ENCODE measurements at places on chromosomes 11 and 22.

DNA sequence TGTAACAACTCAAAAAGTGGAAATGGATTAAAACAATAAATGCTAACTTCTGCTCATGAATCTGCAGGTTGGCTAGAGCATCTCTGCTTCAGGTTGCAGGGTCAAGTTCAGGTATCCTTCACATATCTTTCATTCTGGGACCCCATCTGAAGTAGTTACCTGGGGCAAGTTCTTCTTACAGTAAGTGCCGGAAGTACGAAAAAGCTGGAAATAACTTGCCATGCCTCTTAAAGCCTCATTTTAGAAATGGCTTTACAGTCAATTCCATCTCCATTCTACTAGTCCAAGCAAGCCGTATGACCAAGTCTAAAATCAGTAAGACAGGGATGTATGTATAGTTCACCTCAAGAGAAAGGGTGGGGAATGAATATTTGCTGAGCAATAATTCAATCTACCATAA is 93.7 kb downstream of the FCHSD2 start:
- no peak for DNase-seq

- no peak for DNase-seq
Observed at GRCh38 chr22:20186183-20186870, 35.5 kb upstream of the CCDC188 start.

- no peak for DNase-seq
Observed at GRCh38 chr11:19366992-19367709, 126.4 kb upstream of the E2F8 start.

DNA sequence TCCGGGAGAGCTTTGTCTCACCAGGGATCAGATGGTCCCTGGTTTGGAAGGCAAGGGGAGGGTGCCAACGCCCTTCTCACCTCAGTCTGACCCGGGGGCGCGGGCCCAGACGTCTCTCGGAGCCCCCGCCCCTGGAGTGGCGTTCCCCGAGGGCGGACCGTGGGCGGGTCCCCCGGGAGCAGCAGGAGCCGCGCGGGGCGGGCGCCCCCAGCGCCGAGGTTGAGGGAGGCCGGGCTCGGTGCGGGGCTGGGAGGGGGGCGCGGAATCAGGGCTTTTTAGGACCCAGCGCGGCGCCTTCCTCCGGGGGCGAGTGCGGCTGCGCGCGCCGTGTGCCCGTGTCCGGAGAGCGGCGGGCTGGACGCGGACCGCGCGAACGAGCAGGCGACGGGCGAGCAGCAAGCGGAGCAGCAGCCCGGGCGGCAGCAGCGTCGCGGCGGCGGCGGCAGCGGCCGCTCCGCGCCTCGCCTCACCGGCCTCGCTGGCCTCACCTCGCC is at the start of gene KCNC1:
TSS of gene KCNC1 (plus strand) at position 364 of the 494 bp plus-strand sequence. CDS start 1,222 bp downstream, outside the sequence.
- DNase-seq = no peak

DNA sequence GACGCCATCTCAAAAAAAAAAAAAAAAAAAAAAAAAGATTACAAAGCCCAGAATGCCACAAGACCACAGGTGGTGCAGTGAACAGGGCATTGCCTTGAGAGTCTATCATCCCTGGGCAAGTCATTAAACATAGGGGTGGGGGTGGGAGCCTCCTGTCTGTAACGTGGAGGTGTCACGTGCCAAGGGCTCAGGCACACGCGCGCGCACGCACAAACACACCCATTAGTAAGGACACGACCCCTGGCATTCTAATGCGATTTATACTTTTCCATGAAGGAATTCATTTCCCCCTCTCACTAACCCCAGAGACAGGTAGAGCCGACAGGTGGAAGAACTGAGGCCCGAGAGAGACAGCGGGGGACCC is 5.8 kb upstream of the GCAT start:
- DNase-seq = no peak

DNA sequence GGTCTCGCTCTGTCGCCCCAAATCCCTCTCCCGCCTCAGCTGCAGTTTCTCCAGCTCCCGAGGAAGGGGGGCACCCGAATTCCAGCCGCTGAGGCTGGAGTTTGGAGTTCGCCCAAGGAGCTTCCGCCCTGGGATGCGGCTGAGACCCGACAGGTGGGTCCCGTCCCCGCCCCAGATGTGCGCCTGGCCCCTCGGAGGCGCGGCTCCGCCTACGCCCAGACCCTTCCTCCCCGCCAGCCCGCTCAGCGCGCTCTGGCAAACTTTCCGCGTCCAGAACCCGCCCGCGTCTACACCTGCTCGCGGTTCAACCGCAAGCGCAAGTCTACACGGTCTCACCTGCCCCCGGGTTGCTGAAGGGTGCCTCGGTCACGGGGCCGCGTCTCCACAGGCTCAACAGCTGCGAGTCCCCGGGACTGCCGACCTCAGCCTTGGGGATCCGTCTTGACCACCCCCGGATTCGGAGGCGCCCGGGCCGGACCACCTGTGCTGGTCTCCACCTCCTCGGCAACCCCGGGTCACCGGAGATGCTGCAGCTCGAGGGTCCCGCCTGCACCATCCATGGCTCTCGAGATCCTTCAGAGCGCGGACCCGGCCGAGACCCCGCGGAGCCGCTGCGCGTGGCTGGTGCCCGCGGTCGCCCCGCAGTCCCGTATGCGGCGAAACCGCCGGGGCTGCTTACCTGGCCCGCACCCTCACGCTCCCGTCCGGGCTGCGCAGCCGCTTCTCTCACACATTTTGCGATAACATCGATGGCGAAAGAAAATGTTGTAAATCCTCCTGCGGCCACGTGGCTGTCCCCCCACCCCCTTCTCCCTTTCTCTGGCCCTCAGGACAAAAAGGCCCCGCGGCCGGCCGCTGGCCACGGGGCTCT is 63.6 kb downstream of the NFAM1 start:
- DNase-seq = peak; percentile 40

DNA sequence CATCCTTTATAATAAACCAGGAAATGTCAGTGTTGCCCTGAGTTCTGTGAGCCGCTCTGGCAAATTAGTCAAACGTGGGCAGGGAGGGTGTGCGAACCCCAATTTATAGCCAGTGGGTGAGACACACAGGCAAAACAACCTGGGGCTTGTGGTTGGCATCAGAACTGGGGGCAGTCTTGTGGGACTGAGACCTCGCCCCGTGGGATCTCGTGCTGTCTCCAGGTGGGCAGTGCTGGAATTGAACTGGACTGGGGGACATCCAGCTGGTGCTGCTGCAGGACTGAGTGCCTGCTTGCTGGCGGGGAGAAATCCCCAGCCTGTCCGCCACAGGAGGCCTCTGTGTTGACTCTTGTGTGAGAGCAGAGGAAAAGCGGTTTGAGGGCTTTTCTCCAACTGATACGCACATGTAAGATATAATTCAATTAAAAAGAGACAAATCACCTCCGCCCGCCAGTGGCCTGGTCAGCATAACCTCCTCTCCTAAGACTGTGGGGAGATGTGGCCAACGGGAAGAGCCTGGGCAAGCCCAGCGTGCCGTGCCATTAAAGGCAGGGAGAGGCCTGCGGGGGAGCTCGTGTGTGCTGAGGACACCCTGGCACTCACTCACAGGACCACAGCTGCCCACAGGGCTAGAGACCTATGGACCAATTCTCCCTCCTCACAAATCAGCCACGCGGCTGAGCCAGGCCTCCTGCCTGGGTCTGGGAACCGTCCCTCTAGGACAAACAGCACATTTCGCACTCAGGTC is 18.4 kb downstream of the SULT4A1 start:
- DNase-seq = no peak

GRCh38 chr11:95922536-95923438 is 1.1 kb downstream of the MTMR2 start:
- no peak for DNase-seq

DNA sequence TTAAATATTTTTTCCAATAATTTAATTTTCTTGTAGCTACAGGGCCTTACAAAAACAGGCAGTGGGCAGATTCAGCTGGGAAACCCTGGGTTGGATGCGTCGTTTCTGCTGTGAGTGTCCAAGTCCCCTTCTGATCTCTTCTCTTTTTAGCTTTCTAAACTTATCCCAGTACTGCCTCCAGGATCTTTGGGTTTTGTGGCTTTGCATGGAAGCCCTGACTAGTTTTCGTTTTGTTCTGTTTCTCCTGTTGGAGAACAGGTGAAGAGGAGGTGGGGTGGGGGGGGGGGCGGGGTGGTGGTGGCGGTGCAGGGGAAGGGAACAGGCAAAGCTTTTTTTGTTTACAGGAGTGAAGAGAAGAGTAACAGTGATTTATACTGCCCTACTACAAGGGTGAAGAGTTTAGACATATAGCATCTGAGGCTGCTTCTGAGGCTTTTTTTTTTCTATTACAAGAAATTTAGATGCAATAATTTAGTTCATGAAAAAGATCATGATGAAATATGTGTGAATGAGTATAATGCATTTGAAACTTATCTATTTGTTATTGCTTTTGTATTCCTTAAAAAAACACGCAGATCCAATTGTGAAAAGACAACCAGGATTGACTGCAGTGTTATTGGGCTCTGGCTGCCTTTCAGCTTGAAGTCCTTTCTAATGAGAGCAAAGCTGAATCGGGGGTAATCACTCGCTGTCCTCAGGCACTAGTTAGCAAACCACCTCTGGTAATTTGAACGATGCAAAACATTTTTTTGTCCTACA is 142.9 kb downstream of the NCAM1 start:
- DNase-seq = no peak

DNA sequence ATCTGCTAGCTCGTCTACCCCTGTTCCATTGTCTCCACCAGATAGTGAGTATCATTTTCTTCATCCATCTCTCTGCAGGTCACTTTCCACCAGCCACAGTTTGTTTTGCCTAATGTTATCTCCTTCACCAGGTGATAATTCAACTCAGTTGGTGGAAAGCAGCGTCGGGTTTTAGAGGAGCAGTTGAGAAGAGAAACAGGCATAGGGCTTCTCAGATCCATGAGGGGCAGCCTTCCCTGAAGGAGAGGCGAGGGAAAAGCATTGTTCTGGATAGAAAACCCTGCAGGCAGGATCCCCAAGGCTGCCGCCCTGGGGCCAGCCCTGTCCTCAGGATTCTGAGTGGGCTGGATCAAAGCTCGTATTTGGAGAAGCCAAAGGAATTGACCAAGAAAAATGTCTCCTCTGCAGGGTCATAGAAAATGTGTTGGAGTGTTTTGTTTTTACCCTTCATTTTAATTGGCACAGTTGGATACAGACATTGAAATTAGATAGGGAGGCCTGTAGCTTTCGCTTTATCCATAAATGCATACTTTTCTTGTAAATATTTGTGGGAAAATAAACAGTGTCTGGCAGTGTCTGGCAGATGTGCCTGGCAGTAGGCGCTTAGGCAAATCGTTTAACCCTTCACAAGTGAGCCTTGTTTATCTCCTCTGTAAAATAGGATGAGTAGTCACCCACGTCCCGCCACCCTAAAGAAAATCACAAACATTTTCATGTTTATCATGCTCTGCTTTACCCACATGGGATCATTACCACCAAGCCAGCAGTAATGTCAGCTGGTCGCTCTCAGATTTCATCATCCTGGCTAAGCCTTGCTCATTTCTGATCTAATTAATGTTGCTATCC is 73.4 kb upstream of the TTC12 start:
- no peak for DNase-seq

DNA sequence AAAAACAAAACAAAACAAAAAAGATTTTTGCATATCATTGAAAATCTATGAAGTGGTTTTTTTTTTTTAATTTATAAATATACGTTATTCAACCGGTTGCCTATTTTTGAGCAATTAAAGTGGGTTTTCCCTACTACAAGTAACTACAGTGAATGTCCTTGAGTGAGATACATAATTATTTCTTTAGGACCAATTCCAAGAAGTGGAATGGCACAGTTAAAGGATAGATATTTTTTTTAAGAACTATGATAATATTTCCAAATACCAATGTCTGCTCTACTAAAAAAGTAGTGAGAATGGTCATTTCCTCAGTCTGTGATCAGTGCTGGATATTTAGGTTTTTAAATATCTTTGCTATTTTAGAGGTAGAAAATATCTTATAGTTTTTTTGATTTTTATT is 118.8 kb downstream of the TEAD1 start:
- DNase-seq = no peak

DNA sequence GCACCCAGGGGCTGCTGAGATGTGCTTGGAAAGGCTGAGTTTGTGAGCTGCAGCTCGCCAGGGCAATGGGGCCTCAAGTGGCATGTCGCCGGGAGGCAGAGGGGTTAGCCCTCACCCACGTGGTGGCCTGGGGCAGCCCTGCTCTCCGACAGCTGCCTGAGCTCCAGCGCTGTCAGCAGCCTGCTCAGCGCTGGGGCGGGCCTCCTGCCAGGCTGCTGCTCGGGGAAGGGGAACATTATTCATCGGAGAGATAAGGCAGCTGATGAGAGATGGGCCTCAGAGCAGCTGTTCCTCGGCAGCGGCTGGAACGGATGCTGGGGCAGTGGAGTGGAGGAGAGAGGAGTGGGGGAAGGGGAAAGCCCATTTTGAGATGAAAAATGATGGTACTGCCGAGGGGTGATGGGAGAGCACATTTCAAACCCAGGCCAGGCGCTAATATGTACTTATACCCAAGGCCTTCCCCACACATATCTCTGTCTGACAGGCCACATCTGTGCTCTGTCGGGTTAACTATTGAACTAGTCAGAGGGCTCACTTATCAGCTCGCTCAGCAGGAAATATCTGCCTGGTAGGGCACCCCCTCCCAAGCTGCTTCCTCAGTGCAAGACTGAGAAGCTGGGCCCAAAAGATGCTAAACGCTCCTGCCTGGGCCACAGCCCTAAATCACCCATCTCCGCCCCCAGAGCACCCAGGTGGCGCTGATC is 79.5 kb downstream of the TIMP3 start:
- DNase-seq = peak; percentile 6

GRCh38 chr11:67574938-67575337 is 8.7 kb upstream of the GSTP1 start:
- no peak for DNase-seq

GRCh38 chr11:28169816-28170215 is 61.6 kb downstream of the METTL15 start:
- no peak for DNase-seq

DNA sequence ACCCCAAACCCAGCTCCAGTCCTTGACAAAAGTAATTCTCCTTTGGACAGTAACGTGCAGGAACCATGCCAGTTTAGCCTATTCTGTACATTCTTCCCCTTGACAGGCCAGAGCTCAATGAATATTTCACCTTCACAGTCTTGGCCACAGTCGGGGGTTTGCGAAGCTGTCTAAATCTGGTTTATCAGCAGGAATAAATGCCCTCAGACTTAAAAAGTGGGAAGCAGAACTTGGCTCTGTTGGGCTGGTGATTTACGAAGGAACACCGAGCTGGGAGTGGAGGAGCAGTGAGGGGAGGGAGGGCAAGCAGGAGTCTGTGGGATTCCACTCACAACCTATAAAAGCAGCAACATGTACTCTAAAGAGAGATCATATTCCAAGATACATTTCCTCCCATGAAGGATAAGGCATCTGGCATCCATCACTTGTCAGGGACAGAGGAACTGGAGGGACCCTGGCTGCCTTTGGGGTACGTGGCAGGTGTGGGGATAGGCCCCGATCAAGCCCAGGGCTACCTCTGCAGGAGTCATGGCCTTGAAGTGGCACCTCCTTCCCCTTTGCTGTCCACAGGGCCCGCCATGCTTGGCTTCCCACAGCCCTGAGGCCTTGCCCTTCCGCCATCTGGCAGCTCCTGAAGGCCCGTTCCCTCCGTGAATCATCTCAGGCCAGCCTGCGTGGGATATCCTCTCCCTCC is 154.3 kb downstream of the ADAMTS15 start:
- no peak for DNase-seq

GRCh38 chr11:103942646-103943045 is 93.8 kb upstream of the DDI1 start:
- DNase-seq = no peak

All from CD4-positive, alpha-beta T cell treated with Interleukin-21 for 1 hour (primary cell).